ENCODE measurements at places on chromosomes 11 and 22.

GRCh38 chr22:50105208-50106100 is 15.6 kb downstream of the MOV10L1 start:
- DNase-seq = no peak

- DNase-seq = no peak
These were observed 59.3 kb downstream of the GGTLC2 start for GRCh38 chr22:22703715-22704114.

- DNase-seq = no peak
These were observed 41.1 kb downstream of the LIF start for GRCh38 chr22:30205281-30206115.

DNA sequence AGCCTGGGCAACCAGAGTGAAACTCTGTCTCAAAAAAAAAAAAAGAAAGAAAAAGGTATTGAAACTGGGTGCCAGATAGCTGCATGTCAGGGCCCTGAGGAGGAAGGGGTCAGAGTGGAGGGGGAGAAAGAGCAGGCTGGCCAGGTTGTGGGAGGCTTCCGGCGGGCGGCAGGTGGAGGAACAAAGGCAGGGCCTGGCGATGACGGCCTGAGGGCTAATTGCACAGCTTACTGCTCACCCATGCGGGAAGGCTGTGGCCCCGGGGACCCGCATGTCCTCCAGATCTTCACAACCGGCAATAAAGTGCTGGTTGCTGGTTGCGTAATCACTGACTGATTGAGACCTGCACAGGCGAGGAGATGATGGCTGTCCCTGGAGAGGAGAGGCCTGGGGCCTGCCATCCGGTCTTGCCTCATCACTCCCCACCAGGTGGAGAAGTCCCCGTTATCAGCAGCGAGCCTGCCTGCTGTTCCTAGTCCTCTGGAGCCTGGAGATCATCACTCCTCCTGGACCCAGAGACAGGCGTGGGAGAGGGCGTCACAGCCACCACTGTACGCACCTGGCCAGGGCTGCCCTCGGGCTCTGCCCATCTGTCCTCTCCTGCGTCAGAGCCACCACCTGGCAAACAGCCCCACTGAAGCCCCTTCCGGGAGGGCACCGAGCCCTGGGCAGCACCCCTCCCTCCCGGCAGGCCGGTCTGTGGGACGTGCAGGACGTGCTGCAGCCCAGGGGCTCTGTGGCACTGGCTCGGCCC is 18.7 kb downstream of the H19 start:
- no peak for DNase-seq

GRCh38 chr11:132409573-132410355 is 1039.3 kb downstream of the NTM start:
- DNase-seq = no peak

DNA sequence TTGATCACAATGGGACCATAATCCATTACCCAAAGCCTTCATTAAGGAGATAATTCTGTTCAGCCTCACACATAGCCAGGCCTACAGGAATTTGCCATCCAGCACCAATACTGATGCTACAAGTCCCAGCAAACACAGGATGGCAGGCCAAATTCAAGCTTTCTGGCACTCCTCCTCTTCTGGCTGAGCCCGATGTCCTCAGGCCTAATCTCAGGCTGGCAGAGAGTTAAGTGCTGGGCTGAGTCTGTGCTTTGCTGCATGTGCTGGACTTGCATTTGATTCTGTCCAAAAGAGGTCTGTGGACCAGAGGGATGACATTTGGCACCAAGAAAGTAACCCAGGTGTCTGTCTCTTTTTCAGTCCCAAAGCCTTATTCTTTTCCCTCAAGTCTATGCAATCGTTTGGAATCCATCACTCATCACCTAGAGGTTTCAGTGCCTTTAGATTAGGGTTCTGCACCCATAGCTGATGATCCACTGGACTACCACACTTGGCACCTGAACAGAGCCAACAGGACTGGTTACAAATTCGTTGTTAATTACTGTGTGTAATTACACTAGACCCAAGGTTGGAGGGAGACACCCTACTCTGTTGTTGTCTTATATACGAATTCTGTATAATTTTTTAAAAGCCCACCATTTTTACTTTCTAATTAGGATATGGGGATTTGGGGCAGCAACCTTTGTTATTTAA is 19.4 kb upstream of the LIN7C start:
- no peak for DNase-seq

- no peak for DNase-seq
These were observed 51.6 kb downstream of the RPUSD4 start for GRCh38 chr11:126159719-126160344.

DNA sequence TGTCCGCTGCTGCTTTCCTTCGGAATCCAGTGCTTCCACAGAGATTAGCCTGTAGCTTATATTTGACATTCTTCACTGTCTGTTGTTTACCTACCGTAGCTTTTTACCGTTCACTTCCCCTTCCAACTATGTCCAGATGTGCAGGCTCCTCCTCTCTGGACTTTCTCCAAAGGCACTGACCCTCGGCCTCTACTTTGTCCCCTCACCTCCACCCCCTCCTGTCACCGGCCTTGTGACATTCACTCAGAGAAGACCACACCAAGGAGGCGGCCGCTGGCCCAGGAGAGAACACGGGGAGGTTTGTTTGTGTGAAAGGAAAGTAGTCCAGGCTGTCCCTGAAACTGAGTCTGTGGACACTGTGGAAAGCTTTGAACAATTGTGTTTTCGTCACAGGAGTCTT is 15.4 kb upstream of the ST14 start:
- DNase-seq = no peak

DNA sequence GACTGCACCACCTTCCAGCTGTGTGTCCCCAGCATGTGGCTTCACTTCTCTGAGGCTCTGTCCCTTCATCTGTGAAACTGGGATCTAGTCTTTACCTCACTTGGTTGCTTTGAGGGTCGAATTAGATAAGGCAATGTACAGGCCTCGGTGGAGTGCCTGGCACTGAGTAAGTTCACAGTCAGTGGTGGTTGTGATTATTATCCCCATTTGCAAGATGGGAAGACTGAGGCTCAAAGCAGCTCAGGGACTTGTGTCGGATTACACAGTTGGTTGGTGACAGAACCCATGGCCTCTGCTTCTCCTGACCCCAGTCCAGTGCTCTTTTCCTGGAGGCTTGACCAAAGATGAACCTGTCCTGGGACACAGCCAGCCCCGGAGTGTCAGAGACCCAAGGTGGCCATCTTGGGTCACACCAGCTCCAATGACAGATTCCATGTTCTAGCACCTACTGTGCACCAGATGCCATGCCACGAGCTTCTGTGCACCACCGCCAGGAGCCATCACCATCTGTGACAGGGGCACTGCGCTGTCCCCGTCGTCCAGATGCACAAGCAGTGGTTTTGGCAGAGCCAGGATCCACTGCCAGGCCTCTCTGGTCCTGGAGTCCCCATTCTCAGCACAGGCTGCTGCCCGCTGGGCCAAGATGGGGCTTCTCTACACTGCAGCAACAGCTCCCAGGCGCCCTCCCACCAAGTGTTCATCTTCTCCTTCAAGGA is 60.5 kb downstream of the IGLL1 start:
- no peak for DNase-seq

- no peak for DNase-seq
These were observed 4.5 kb downstream of the SLC37A4 start for GRCh38 chr11:119025978-119026766.

- no peak for DNase-seq
These were observed 942 bp upstream of the TSPAN18 start for GRCh38 chr11:44725757-44726282.

DNA sequence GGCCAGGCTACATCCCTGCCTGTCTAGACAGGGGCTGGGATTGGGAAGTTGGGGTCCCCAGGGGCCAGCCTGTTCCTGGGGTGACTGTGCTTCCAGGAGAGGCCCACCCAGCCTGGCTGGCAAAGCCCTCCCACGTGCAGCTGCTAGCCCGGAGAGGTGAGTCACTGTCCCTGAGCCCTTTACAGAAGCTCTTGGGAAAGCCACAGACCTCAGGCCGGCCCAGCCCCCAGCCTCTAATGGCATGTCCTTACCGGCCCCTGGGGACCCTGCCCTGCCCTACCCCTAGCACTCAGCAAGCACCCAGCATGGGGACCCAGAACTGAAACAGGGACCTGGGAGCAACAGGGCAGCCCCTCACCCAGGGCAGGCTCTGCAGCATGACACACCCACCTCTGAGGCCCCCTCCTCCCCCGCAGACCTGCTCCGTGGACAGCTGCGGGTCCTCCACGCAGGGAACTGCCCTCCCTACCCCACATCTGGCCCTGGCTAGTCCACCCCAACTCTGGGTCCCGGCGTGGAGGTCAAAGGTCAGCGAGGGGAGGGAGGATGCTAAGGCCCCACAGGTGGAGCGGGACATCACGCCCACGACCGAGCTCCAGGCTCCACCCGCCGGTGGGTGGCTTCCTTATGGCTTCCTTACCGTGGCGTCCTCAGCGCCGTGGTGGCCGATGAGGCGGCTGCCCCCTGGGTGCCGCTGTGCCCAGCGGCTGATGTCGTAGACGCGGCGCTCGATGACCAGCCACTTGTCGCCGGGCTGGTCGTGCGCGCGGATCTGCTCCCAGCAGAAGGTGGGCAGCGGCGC is 615 bp downstream of the FADS3 start:
- no peak for DNase-seq

- DNase-seq = no peak
These were observed 147.3 kb downstream of the COMMD9 start for GRCh38 chr11:36141956-36142355.

DNA sequence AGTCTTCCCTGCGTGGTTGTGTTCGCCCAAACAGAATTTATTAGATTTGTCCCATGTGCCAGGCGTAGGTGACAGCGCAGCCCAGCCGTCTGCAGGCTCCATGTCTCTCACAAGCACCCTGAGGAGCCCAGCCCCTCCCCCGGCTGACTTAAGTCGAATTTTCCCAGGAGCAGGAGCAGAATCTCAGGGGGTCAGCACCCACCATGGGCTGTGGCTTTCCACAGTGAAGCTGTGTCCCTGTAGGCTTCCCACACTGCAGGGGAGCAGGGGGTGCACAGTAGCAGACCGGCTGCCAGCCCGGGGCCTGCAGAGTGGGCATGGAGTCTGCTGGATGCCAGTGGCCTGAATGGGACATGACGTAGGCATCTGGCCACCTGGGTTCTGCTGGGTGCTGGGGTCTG is 16.0 kb downstream of the PARVG start:
- no peak for DNase-seq

GRCh38 chr11:4826425-4826824 is 5.3 kb downstream of the OR51F2 start:
- no peak for DNase-seq

GRCh38 chr11:108887436-108888238 is 222.8 kb downstream of the DDX10 start:
- no peak for DNase-seq

DNA sequence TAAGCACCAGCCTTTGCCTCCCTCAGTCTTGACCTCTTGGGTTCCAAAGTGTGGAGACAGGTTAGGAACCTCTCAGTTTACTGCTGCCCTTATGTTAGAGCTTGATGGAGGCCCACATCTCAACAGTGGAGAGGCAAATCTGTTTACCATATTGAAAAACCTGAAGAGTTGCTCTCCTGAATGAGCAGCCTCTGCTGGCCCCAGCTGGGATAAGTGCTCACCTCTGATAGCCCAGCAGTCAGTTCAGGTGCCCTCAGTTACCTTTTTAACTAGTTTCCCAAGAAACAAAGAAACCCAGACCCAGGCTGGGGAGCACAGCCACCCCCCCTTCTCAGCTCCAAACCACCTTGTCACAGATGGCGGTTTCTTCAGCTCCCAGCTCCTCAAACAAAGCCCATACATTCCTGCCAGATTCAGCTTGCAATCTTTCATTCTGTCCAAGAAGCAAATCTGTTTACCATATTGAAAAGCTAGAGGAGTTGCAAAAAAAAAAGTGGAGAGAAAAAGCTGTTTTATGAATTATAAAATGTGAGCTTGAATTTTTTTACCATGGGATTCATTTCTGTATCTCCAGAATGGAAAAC is 57.2 kb downstream of the PPFIBP2 start:
- DNase-seq = no peak

- DNase-seq = peak; percentile 66
These were observed 31.0 kb upstream of the CD5 start for GRCh38 chr11:61071208-61071681.

GRCh38 chr11:110446061-110446460 is 16.3 kb downstream of the FDX1 start:
- no peak for DNase-seq

GRCh38 chr11:76690736-76691135 is 20.2 kb upstream of the LRRC32 start:
- DNase-seq = no peak

DNA sequence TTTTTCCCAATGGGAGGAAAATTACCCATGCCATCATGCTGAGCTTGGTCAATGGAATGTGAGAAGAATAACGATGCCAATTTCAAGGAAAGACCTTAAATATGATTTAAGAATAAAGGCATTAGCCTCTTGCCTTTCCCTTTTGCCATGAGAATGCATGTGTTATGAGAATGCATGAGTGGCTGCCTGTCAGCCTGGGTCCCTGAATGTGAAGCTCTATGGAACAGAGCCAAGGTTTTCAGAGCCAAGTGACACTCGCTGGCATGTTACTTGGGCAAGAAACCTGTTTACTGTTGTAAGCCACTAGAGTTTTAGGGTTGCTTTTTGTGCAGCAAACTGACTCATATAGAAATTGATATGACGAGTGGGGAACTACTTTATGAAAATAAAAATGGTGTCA is 75.7 kb downstream of the JRKL start:
- DNase-seq = no peak

- DNase-seq = no peak
These were observed 208.0 kb downstream of the CASP12 start for GRCh38 chr11:104690241-104690640.

- no peak for DNase-seq
These were observed 132.4 kb upstream of the ZC3H12C start for GRCh38 chr11:109960831-109961230.

DNA sequence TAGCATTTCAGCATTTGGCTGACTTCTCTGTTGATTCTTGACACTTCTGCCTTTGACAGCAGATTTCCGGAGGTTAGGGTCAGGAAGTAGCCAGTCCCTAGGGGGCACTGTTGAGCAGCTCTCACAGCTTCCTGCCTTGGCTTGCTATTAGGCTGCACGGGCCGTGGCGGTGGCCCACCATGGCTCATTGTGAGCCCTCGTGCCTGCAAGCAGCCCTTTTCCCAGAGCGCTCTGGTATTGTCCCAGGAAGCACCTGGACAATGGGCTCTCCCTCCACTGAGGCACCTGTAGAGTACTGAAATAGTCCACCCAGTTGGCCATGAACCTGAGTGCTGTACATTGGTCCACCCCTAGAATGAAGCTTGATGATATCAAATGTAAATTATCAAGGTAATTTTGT is 100.2 kb upstream of the GAL start:
- peak; percentile 24 for DNase-seq

- no peak for DNase-seq
These were observed 3.9 kb downstream of the FDX1 start for GRCh38 chr11:110433393-110434333.

GRCh38 chr22:45154383-45154782 is 9.3 kb upstream of the NUP50 start:
- DNase-seq = no peak

- no peak for DNase-seq
These were observed 80.1 kb downstream of the ADAMTS15 start for GRCh38 chr11:130528298-130529261.

- no peak for DNase-seq
These were observed 111.0 kb upstream of the ARHGAP42 start for GRCh38 chr11:100575860-100576717.
